ENCODE measurements at places on chromosomes 3 and 15. TPM values are rescaled to one million over a fixed set of nuclear protein-coding genes. Genes with fewer than 3 reads are reported as not detected.

- H3K27ac ChIP-seq, result peak overlapping the region; percentile 62
- DNase-seq, result no peak
- H3K27me3 ChIP-seq, result no peaks in the 10 kb centered on the region
Observed at GRCh38 chr3:113254171-113254947, 43.0 kb downstream of the BOC start.

DNA sequence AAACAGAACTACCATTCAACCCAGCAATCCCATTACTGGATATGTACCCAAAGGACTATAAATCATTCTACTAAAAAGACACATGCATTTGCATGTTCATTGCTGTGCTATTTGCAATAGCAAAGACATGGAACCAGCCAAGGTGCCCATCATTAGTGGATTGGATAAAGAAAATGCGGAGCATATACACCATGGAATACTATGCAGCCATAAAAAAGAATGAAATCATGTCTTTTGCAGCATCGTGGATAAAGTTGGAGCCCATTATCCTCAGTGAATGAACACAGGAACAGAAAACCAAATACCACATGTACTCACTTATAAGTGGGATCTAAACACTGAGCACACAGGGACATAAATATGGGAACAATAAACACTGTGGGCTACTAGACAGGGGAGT, 43.1 kb upstream of the TIMP4 start:
- H3K4me3 ChIP-seq, result no peak overlapping the region
- no peaks in the 10 kb centered on the region for H3K4me1 ChIP-seq
- no peaks in the 10 kb centered on the region for H3K36me3 ChIP-seq
- no peaks in the 10 kb centered on the region for H3K27me3 ChIP-seq
- no peak for DNase-seq

- H3K36me3 ChIP-seq, result no peaks in the 10 kb centered on the region
- peak overlapping the region; percentile 66 for H3K4me3 ChIP-seq
- peak; percentile 63 for DNase-seq
Observed at GRCh38 chr15:40930430-40931299, 1.5 kb downstream of the DLL4 start.

Gene KNG1
- not detected for total RNA-seq

Gene INSYN1
- total RNA-seq, result 1.7 TPM
